ENCODE measurements at places on chromosomes 2 and 18.
A peak's percentile ranks its signal among the peaks of the same experiment; 100 is the strongest.

DNA sequence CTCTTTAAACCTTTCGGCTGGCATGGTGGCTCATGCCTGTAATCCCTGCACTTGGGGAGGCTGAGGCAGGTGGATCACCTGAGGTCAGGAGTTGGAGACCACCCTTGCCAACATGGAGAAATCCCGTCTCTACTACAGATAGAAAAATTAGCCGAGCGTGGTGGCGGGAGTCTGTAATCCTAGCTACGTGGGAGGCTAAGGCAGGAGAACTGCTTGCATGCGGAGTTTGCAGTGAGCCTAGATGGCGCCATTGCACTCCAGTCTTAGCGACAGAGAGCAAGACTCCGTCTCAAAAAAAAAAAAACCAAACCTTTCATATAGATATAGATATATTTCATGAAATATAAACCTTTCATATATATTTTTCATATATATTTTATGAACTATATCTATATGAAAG is 864.7 kb downstream of the TRIB2 start:
- no peak for DNase-seq

DNA sequence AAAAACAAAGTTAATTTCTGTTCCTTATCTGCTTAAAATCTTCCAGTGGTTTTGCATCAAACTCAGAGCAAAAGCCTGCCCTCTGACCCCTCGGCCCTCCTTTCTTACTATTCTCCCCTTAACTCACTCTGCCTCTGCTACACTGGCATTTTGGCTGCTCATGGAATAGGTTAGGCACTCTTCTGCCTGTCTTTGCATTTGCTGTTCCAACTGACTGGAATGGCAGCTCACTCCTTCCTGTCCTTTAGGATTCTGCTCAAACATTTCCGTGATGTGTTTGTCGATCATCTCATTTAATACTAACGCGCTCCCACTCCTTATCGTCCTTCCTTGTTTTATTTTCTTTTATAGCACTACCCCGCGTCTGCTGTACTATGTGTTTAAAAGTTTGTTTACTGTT is 815 bp downstream of the CEBPZ start:
- no peak for DNase-seq

- DNase-seq: no peak
These were observed 26.3 kb upstream of the TMEM182 start for GRCh38 chr2:102735416-102736109.

GRCh38 chr2:149661844-149662243 is 74.3 kb upstream of the MMADHC start:
- no peak for DNase-seq

DNA sequence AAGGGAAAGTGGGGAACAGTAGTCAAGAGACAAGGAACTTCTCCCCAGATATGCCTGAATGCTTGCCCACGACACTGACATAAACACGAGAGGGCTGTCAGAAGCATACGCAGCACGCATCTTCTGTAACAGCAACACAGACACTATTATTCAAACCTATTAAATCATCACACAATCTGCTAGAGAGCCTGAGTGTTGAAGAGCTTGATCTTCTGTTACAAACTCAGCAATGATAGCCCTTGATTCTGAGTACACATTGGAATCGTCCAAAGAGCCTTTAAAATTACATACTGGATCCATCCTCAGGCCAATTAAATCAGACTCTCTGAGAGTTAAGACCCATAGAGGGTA is 111.6 kb downstream of the ZNF521 start:
- no peak for DNase-seq

- no peak for DNase-seq
These were observed 53.3 kb downstream of the LAMA1 start for GRCh38 chr18:7064346-7064745.

DNA sequence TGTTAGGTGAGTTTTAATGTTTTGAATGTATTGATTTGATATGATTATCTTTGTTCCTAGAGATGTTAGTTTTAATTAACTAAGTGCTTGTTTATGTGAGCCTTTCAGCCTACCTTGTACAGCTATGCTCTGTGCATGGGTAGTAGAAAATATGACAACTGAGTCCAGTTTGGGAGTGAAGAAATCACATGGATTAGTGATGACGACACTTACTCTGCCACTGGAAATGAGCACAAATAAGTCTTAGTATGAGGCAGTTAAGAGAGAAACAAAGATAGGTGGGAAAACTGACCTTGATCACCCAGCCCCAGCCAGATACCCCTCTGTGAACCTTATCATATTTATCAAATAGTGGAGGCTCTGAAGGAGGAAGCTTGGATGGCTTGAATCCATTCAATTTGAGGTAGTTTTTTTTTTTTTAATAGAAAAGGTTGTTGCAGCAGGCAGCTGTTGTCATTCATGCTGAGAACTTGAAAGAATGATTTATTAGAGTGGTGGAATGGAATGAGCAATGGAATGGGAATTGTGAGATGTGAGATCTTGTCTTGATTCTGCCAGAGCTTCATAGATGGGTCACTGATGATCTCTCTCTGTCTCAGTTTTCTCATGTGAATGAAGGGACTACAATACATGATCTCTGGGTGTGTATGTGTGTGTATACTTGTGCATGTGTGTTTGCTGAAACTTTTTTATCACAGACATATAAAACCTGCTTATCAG is 96.4 kb downstream of the MAP3K20 start:
- DNase-seq: no peak

DNA sequence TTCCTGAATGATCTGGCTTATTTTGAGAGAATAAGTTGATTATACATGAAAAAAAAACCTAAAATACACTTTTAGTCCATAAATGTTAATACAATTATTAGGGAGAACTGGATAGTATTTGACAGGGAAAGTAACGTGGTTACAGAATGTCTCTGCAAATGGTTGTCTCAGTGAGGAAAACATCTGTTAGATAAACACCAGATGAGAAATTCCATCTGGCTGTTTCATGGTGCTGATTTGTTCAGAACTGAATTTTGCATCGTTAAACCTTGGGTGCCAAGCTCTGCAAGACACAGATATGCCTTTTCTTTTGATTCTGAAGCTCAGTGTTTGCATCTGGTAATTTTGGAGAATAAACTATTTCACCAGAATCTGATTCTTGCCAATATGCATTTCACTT is 90.4 kb downstream of the SCN3A start:
- DNase-seq: no peak

- DNase-seq: peak; percentile 57
These were observed 10.3 kb downstream of the ITGA6 start for GRCh38 chr2:172437419-172438341.

DNA sequence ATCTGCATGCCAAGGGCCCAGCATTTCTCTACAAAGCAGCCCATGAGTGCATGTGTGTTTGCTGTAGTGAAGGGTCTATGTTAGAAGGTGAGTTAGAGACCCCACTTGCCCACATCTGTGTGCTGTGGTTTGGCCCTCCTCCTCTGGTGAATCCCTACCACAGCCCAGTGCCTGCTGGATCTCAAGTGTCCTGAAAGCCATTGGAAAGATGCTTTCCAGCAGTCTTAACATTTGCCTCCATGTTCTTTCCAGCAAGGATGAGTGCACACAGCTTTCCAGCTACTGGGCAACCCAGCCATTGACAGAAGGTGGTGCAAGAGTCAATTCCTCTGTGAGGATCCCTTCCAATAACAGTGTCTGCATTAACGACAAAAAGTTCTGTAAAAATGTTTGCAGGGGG is 13.6 kb downstream of the CRIM1 start:
- no peak for DNase-seq

DNA sequence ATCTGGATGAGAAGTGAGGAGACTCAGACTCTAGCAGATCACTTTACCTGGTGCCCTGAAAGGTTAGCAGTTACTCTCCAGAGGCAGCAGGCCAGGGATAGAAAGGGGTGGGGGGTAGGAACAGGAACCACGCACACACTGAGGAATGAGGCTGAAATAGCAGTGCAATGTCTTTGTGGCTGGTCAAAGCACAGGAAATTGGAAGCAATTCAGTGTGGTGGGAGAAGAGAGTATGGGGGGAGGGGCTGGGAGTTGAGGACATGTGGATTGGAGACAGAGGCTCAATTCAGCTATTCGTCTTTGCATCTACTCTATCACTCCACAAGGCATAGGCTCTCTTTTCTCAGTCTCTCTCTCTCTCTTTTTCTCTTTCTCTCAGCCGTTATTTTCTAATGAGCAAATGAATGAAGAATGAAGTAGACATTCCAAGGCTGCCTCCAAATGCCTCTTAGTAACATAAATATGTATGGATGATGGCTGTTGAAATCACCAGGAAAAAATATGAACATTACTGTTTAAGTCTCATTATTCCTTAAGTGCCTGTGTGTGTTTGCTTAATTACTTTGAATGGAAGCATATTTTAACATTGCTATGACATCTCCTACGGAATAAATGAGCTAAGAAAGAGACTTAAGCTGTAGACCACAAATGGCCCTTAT is 979.4 kb downstream of the TSN start:
- DNase-seq: no peak

DNA sequence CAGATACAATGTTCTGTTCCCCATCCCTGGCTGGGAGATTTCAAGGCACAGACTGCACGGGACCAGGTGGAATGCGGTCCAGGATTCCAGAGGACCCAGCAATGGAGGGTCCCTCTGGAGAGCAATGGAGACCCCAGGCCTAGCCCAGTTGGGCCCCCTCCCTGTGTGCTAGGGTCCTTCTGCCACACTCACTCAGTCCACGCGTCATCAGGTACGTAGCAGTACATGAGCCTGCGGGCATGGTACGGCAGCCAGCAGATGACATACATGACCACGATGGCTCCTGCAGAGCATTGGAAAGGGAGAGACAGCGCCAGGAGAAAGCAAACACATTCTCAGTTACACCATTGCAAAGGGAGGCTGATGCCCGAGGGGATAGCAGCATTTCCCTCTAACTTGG is 10.1 kb downstream of the NTSR2 start:
- DNase-seq: no peak

GRCh38 chr2:12688091-12688490 is 28.6 kb upstream of the TRIB2 start:
- DNase-seq: no peak

- peak; percentile 88 for DNase-seq
These were observed 11.8 kb downstream of the GAREM2 start for GRCh38 chr2:26184555-26185303.

DNA sequence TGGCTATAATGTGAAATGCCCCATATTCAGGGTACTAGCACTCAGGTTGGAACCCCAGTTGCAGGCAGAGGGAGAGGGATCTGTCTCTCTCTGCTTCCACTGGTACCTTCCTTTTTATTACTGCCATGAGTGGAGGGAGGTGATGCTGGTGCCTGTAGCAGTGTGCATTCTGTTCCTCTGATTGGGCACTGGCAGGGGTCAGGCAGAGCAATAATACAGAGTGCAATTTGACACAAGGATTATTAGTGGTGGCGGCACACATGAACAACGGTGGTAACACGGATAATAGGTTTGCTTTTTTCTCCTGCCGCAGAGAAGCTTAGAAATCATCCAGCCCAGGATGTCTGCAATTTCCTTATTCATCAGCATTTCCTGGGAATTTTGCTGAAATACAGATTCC is 525.7 kb downstream of the SLC4A3 start:
- no peak for DNase-seq

DNA sequence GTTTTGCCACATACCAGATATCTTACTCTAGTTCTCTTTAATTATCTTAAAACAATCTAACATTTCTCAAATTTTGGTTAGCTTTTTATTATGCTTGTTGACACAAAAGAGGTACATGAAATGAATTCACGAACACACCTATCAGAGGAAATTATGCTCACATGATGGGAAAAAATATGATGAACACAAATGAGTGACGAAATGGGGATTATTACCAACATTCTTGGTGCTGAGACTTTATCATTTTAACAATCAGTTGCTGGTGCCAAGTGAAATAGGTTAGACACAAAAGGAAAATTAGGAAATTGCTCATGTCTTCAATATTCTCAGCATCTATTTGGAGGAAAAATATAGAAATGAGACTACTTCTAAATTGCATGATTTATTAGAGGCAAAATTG is 944.7 kb upstream of the NRXN1 start:
- DNase-seq: no peak

GRCh38 chr2:205766779-205767359 is 84.6 kb downstream of the NRP2 start:
- peak; percentile 48 for DNase-seq

GRCh38 chr2:111930875-111931274 is 32.5 kb downstream of the MERTK start:
- DNase-seq: no peak

- no peak for DNase-seq
These were observed 60.5 kb downstream of the BMPR2 start for GRCh38 chr2:202436626-202437025.

- DNase-seq: peak; percentile 56
These were observed 35.3 kb downstream of the GALNT1 start for GRCh38 chr18:35616664-35617423.

- DNase-seq: no peak
These were observed 18.1 kb upstream of the GCFC2 start for GRCh38 chr2:75728614-75729419.

DNA sequence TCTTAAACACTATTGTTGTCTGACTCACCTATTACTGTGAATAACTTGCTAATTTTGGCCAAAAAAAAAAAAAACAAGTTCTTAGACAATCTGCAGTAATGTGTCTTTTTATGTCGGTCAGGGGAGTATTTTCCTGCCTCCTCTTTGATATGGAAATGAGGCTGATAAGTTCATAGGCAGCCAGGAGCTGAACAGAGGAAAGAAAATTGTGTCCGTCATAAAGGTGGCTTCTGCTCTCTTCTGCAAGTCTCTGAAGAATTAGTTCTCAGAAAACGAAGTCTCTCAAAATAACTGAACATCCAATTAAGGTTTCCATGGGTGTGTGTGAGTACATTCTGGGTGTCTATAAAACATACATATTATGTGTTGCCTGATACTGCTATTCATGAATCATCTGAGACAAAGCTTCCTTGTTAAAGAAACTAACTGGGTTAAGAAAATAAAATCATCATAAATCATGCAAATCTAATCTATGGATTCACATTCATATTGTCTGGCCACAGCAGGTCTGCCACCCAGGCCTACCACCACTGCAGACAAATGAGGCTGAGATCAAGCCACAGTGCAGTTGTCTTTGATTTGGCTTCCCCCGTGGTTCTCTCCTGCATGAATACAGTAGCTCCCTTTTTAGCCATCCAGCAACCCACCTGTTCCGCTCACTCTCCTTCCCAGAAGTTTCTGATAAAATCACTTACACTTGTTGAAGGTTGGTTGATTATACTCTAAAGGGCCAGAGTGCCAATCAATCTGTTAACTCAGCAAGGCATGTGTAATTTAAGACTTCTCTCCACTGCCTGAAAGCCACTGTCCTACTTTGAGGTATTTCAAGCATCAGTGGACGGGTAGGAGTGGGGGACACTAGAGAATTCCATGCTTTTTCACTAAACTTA is 19.4 kb upstream of the SP5 start:
- no peak for DNase-seq

DNA sequence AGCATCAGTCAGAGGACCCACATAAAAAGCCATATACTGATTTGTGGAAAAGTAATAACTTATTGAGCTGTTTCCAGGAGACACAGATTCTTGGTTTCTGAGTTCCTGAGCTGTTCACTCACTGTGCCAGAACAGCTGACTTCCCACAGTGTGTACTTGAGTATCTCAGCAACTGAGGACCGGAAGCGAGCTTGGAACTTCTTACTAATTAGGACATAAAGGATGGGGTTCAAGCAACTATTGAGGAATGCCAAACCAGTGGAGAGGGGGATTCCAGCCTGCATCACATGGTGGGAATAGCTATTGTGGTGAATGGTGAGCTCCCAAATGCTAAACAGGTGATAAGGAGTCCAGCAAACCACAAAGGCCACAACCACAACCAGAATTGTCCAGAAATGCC is 16.4 kb downstream of the EEF1B2 start:
- DNase-seq: no peak
